Stimulated activated CD8-positive, alpha-beta memory T cell treated with anti-CD3 and anti-CD28 coated beads, Interleukin-7, amount 100 ng/mL, for 24 hours (primary cell): ENCODE measurements at places on chromosomes 3 and 15.

DNA sequence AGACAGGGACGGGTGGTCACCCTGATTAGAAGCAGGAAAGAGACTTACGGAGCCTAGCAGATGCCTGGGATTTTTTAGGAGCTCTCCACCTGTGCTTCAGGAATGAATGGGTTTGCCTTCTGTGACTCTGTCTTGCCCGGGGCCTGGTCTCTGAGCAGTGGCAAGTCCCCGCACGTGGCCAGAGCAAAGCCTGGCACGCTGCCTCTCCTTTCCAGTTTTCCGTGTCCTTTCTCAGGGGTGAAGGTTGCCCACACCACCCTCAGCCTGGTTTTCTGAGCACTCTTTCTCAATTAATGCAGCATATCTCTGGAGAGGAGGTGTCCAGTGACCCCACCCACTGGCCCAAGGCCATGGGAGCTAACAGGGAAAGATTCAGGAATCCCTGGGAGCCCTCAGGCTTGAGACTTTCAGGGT is 14.5 kb upstream of the CHST14 start:
- no peak for DNase-seq

DNA sequence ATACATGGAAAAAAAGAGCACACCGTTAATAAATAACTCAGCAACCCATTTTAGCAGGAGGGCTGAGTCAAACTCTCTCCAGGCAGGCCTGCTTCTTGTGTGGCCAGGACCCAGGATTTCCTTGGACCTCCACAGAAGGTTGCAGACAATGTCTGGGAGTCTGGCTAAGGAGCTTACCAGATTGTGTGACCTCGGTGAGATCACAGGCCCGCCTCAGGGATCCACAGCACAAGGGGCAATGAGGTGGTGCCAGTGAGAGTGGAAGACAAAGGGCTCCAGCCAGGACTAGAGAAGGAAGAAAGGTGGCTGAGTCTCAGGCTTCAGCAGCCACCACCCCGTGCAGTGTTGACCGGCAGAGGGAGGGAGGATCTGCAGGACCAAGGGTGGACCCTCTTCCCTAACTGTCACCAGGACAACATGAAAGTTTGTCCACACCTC is 32.2 kb upstream of the SEC22A start:
- no peak for DNase-seq

GRCh38 chr15:91925794-91926193 is 72.3 kb downstream of the SLCO3A1 start:
- DNase-seq = no peak

GRCh38 chr3:55267206-55267930 is 219.7 kb downstream of the WNT5A start:
- no peak for DNase-seq

DNA sequence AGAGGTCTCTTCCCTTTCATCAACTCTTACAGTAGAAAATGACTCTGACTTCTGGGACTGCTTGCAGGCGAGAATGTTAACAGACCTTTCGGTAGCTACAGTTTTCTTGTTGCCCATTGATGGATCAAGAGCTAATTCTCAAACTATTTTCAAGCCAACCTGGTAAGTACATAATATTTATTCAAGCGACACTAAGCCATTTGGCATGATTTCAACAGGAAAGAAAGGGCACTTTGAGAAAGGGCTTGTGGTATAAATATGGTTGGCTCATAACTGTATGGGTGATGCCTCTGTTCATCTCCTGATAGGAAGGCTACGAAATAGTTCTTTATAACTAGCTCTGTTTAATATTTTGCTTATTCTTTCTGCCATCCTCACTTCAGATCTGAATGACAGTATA is 196.2 kb upstream of the CNTN4 start:
- no peak for DNase-seq

- DNase-seq = no peak
Measured at GRCh38 chr3:125214738-125215137, 2.2 kb upstream of the SLC12A8 start.

DNA sequence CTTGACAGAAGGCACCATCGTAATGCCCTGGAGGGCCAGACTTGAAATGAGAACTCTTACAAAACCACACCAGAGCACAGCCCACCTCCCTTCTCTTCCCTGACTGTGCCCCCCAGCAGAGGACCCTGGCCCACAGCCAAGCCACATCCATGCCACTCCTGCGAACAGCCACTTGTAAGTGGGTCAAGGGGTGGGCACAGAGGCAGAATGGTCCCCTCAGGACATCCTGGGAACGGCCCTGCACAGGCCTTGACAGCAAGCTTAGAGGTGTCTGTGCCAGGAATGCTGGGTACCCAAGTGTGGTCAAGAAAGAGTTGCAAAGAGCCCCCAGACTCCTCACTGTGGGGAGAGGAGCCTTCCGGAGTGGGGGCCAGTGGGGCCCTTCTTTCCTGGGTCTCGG is 33.3 kb downstream of the HCN4 start:
- no peak for DNase-seq

GRCh38 chr15:80121546-80121945 is 31.3 kb upstream of the FAH start:
- DNase-seq = no peak

DNA sequence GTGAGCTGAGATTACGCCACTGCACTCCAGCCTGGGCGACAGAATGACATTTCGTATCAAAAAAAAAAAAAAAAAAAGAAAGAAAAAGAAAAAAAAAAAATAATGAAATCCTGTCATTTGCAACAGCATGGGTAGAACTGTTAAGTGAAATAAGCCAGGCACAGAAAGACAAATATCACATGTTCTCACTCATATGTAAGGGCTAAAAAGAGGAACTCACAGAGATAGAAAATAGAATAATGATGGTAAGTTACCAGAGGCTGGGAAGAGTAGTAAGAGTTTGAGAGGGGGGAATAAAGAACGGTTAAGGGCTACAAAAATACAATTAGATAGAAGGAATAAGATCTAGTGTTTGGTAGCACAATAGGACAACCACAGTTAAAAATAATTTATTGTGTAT is 19.7 kb downstream of the DENND6A start:
- DNase-seq = no peak

- DNase-seq = no peak
Measured at GRCh38 chr15:70902107-70902506, 9.5 kb downstream of the LRRC49 start.

DNA sequence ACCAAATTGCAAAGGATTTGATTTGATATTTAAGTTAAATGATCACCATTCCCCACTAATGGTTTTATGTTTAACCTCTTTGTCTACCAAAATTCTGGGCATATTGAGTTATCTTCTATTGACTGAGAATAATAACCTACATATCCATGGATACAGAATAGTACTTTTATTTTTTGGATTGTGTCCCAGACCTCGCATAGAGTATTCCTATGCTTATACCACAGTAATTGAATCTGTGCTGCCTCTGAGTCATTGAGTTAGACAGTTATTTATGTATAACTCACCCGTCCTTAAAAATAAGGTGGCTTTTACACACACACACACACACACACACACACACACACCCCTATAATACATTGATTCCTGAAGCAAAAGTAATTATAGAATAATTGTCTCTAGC is 690.1 kb upstream of the BCHE start:
- DNase-seq = no peak

DNA sequence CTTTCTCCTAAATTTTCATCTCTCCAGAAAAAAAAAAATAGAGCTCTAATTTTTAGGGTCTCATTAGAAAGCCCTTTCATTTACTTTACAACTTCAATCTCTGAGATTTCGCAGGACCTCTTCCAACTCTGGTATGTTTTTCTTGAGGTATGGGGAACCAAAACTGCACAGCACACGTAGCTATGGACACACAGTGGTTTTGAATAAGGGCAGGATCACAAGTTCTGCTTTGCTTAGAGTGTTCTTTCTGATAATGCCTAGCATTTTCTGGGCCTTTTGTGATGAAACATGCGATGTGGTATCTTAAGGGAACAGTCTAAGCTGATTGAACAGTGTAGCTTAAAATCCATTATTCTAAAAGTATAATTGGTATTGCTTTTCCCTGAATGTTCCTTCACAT is 25.3 kb downstream of the ZNF592 start:
- no peak for DNase-seq

- no peak for DNase-seq
Measured at GRCh38 chr3:134917631-134918030, 122.6 kb downstream of the EPHB1 start.

DNA sequence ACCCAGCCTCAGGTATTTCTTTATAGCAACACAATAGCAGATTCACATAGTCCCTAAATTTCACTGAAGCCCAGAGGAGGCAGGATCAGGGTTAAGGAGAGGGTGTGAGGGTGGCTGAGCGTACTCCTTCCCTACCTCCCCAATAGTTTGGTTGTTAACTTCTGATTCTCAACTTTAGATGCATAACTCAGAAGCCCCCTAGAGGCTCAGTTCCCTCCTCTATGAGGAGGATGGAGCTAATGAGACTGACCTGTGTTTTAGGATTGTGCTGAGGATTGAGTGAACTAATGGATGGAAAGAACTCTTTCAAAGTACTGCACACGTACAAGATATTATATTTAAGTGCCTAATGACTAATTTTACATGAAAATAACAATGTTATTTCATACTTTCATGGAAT is 249.3 kb upstream of the SOX14 start:
- no peak for DNase-seq
